ENCODE measurements at places on chromosomes 4 and X.
A peak's percentile ranks its signal among the peaks of the same experiment; 100 is the strongest.

DNA sequence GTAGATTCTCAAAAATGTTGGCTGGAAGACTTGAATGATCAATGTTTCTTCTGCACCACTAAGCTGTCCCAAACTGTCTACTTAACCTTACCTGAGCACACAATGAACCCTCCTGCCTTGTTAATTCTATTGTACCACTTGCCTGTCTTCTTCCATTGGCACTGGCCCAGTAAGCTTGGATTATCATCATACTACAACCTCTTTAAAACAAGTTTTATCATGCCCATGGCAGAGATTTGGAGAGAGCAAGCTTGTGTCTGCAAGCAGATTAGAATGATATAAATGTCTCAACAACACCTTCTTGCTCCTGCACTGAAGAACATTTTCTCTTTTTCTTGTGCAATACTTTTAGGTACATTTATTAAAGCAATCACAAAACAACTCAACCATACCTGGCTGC lies 74.0 kb upstream of the VMA21 start:
- DNase-seq, result no peak
- no peak overlapping the region for H3K27ac ChIP-seq
- no peak overlapping the region for H3K4me3 ChIP-seq
- peaks cover 42% of the 10 kb centered on the region for H3K27me3 ChIP-seq

GRCh38 chrX:130770615-130771014 lies 132.4 kb downstream of the ENOX2 start:
- H3K4me1 ChIP-seq, result peaks cover 11% of the 10 kb centered on the region
- H3K4me3 ChIP-seq, result no peak overlapping the region
- H3K36me3 ChIP-seq, result no peaks in the 10 kb centered on the region
- no peak overlapping the region for H3K27ac ChIP-seq
- DNase-seq, result no peak
- peaks cover 30% of the 10 kb centered on the region for H3K27me3 ChIP-seq

DNA sequence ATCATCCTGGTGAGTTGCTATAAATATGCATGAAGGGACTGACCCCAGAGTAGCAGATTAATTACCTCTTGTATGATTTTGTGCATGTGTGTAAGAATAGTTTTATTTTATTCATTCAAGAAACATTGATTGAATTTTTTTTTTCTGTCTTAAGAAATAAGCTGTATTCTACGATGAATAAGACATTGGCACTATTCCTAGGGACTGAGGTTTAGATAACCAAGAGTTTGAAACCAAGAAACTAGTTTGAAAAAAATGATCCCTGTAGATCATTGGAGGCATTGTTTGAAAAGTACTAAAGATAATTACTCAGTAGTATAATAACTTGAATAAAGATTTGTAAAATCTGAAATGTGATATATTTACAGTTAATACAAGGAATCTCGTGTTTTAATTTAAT lies 1086.9 kb downstream of the PCDH7 start:
- no peak for DNase-seq
- H3K4me1 ChIP-seq, result no peaks in the 10 kb centered on the region
- no peaks in the 10 kb centered on the region for H3K27me3 ChIP-seq
- H3K27ac ChIP-seq, result no peak overlapping the region

DNA sequence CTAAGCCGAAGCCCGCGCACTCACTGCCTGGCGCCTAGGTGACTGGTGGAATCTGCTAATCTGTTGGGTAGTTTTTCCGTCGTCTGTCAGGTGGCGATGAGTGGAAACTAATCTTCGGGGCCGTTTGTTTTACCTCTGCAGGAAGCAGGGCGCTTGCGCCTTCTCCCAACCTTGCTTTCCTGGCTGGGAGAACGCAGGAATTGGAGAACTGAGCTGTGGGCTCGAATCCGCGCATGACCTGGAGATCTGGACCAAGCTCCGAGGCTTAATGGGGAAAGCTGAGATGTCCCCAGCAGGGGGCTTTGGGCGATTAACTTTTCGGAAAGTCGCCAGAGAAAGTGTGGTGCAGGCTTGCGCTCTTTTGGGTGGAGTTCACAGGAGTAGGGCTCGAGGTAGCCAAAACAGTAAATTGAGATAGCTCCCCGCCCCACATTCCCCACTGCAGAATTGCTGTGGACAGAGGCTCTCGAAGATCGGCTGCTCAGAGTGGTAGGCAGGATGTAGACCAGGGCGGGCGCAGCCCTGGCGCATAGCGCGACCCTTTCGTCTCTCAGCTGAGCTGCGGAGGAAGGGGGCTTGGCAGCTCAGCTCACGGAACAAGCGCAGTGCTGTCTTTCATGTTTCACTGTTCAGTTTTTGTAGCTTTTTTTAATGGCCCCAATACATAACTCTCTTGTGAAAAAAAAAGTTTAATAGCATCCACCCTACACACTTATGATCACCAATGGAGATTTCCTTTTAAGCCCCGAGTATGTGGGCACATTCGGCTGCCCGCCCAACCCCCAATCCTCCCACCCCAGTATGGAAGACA lies 2.7 kb upstream of the FGF5 start:
- H3K27me3 ChIP-seq, result peaks cover 73% of the 10 kb centered on the region
- H3K4me1 ChIP-seq, result peaks cover 39% of the 10 kb centered on the region
- H3K36me3 ChIP-seq, result no peaks in the 10 kb centered on the region

DNA sequence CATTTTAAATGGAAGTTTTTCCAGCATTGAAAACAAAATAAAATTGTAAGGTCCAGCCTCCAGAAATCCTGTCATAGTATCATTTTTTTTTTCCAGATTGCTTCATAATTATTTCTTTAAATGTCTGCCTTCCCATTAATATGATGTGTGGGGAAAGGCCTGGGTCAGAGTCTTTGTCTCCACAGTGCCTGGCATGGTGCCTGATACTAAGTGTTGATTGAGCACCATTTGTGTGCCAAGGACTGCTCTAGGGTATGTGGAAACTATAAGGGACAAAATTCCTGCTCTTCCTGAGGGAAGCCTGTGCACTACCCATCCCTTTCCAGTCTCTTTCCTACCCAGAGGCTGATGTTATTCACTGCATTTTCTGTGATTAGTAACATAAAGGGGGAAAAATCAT lies 53.1 kb upstream of the BEND4 start:
- H3K27ac ChIP-seq, result no peak overlapping the region
- no peaks in the 10 kb centered on the region for H3K36me3 ChIP-seq
- no peaks in the 10 kb centered on the region for H3K4me1 ChIP-seq
- H3K27me3 ChIP-seq, result peaks cover 2% of the 10 kb centered on the region

DNA sequence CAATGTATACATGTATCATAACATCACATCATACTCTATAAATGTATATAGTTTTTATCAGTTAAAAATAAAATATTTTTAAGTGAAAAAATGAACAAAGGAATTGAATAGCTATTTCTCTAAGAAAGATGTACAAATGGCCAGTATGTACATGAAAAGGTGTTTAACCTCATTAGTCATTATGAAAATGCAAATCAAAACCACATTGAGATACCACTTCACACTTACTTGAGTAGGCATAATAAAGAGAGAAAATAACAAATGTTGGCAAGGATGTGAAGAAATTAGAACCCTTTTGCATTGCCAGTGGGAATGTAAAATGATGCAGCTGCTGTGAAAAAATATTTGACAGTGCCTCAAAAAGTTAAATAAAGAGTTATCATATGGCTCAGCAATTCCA lies 95.5 kb downstream of the IRS4 start:
- no peaks in the 10 kb centered on the region for H3K36me3 ChIP-seq
- H3K4me1 ChIP-seq, result no peaks in the 10 kb centered on the region
- H3K27ac ChIP-seq, result no peak overlapping the region
- no peak for DNase-seq
- peaks cover 18% of the 10 kb centered on the region for H3K27me3 ChIP-seq

GRCh38 chr4:1356181-1356998 lies 9.4 kb downstream of the UVSSA start:
- H3K4me3 ChIP-seq, result no peak overlapping the region
- peak; percentile 63 for DNase-seq
- H3K27ac ChIP-seq, result no peak overlapping the region
- peaks cover 55% of the 10 kb centered on the region for H3K36me3 ChIP-seq

GRCh38 chr4:80362578-80363181 lies 27.1 kb downstream of the CFAP299 start:
- H3K36me3 ChIP-seq, result no peaks in the 10 kb centered on the region
- peak; percentile 38 for DNase-seq
- H3K4me1 ChIP-seq, result peaks cover 6% of the 10 kb centered on the region
- H3K4me3 ChIP-seq, result no peak overlapping the region
- H3K27me3 ChIP-seq, result peaks cover 30% of the 10 kb centered on the region
- no peak overlapping the region for H3K27ac ChIP-seq

- H3K4me1 ChIP-seq, result peaks cover 3% of the 10 kb centered on the region
- no peak overlapping the region for H3K27ac ChIP-seq
- peaks cover 52% of the 10 kb centered on the region for H3K27me3 ChIP-seq
- H3K4me3 ChIP-seq, result no peak overlapping the region
- no peaks in the 10 kb centered on the region for H3K36me3 ChIP-seq
Measured at GRCh38 chrX:40483502-40483901, 97.3 kb upstream of the ATP6AP2 start.

All from activated T-cell treated with anti-CD3 and anti-CD28 coated beads, Interleukin-2, amount 50 U/mL, for 24 hours (primary cell).